Osteocyte (in vitro differentiated cells): ENCODE measurements at places on chromosomes 6 and 20. TPM values are rescaled to one million over a fixed set of nuclear protein-coding genes. Genes with fewer than 3 reads are reported as not detected.

The SNPH gene
- total RNA-seq, result 8.0 and 8.9 TPM in 2 replicates

The EDN1 gene
- 10.9 and 13.2 TPM in 2 replicates for total RNA-seq

The TNFRSF21 gene
- 2.3 and 2.5 TPM in 2 replicates for total RNA-seq

The TMEM170B gene
- total RNA-seq, result 3.5 and 3.7 TPM in 2 replicates

- no peaks in the 10 kb centered on the region for H3K36me3 ChIP-seq
- peaks cover 10% of the 10 kb centered on the region for H3K27me3 ChIP-seq
- peak; percentile 25 for DNase-seq
- no peaks in the 10 kb centered on the region for H3K4me1 ChIP-seq
Measured at GRCh38 chr6:14254505-14254904, 136.9 kb downstream of the CD83 start.

DNA sequence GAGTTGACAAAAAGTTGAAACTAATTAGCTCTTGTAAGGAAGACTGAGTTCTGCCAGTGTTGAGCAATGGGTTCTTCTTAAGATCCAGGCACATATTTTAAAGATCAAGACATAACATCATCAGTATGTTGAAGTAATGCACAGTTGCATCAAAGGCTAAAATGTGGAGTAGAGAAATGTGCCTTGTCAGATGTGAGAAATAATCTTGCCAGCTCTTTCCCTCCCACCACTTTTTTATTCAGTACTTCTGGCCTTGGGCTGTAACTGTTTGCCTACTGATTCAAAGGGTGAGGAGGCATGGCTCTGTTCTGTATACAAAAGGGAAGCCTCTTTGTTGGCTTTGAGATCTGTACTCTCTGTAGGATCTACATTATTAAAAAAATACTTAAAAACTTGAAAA is 13.1 kb downstream of the PKIB start:
- H3K27me3 ChIP-seq, result no peaks in the 10 kb centered on the region
- peaks cover 8% of the 10 kb centered on the region for H3K4me1 ChIP-seq
- no peak overlapping the region for H3K27ac ChIP-seq

DNA sequence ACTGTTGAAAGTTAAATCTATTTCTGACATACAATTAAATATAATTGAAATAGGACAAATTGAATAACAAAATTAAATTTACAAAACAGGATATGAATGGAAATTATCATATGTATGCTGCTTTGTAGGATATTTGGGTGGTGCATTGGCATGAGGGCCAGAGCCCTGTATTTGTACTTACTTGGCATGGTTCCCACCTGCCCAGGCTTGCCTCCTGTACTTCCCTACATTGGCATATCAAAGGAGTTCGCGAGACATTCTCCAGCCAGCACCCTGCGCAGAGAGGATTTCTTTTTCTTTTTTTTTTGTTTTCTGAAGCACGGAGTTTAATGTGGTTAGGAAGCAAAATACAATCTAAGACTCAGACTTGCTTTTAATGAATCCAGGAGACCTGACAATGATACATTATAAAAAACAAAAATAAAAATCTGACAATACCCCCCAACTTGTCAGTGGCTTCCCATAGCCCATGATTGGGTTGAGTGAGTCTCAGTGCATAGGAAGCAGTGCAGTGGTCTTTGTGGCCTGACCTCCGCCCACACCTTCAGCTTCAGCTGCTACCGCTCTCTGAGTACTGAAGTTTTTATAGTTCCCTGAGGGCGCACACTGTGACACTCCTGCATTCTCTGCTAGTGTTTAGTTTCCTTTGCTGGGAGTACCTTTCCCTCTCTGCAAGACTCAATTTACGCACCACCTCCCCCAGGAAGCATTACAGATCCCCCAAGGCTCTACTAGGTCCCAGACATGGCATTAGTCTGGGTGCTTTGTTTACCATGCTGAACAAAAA is 440.8 kb downstream of the UTRN start:
- H3K27me3 ChIP-seq, result no peaks in the 10 kb centered on the region
- peaks cover 6% of the 10 kb centered on the region for H3K4me1 ChIP-seq
- H3K4me3 ChIP-seq, result no peak overlapping the region
- no peak overlapping the region for H3K27ac ChIP-seq
- H3K36me3 ChIP-seq, result peaks cover 2% of the 10 kb centered on the region
- no peak for DNase-seq

- H3K27ac ChIP-seq, result no peak overlapping the region
- no peaks in the 10 kb centered on the region for H3K36me3 ChIP-seq
- H3K27me3 ChIP-seq, result peaks cover 14% of the 10 kb centered on the region
- no peak overlapping the region for H3K4me3 ChIP-seq
- no peaks in the 10 kb centered on the region for H3K4me1 ChIP-seq
Measured at GRCh38 chr20:2421247-2421646, 40.5 kb downstream of the TGM6 start.

- H3K27me3 ChIP-seq, result no peaks in the 10 kb centered on the region
- H3K4me1 ChIP-seq, result no peaks in the 10 kb centered on the region
- no peak overlapping the region for H3K27ac ChIP-seq
- H3K36me3 ChIP-seq, result peaks cover 8% of the 10 kb centered on the region
- no peak overlapping the region for H3K4me3 ChIP-seq
Measured at GRCh38 chr6:110728501-110728900, 86.8 kb downstream of the CDK19 start.

DNA sequence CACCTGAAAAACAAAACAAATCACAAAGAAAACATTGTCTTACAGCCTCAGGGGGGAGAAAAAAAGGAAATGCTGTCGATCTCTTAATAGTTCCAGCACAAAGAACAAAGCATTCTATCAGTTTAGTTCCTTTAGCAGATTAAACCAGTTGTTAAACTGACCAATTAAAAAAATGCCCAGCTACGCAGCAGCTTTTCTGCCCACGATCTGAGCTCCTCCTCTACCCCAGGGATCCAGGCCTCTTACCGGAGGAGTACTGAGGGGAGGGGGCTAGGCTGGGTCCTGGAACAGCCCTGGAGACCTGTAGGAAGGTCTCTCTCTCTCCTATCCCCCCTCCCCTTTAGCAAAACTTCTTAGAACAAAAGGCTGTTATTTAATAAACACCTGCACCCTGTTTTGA is 13.4 kb downstream of the PTK7 start:
- H3K36me3 ChIP-seq, result no peaks in the 10 kb centered on the region
- peak overlapping the region; percentile 31 for H3K27ac ChIP-seq
- peaks cover 48% of the 10 kb centered on the region for H3K4me1 ChIP-seq
- DNase-seq, result no peak

DNA sequence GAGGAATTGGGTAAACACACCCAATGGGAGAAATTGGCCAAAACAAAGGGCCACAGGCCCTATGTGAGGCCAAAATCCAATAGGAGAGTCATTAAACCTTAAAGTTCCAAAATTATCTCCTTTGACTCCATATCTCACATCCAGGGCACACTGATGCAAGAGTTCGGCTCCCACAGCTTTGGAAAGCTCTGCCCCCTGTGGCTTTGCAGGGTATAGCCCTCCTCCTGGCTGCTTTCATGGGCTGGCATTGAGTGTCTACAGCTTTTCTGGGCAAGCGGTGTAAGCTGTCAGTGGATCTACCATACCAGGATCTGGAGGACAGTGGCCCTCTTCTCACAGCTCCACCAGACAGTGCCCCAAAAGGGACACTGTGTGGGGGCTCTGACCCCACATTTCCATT is 160.5 kb downstream of the ADGRG6 start:
- no peak for DNase-seq
- no peaks in the 10 kb centered on the region for H3K4me1 ChIP-seq
- no peaks in the 10 kb centered on the region for H3K36me3 ChIP-seq
- H3K27me3 ChIP-seq, result peaks cover 2% of the 10 kb centered on the region
